ENCODE measurements at places on chromosomes 3 and 15. TPM values are rescaled to one million over a fixed set of nuclear protein-coding genes. Genes with fewer than 3 reads are reported as not detected.

CADM2 gene
- 2.2 TPM for total RNA-seq

NR2F2 gene
- 292 TPM for total RNA-seq

A4GNT gene
- not detected for total RNA-seq

BTLA gene
- not detected for total RNA-seq

All from osteocyte (in vitro differentiated cells).